Hepatocyte (in vitro differentiated cells): ENCODE measurements at places on chromosomes 1 and 21. TPM values are rescaled to one million over a fixed set of nuclear protein-coding genes. Genes with fewer than 3 reads are reported as not detected.

The CFAP107 gene
- polyA plus RNA-seq = not detected in 2 replicates

The ASCL5 gene
- polyA plus RNA-seq = not detected in 2 replicates

The LCE2A gene
- polyA plus RNA-seq = not detected in 2 replicates

The DPM3 gene
- polyA plus RNA-seq = 84.1 and 96.3 TPM in 2 replicates

The MPZ gene
- 0.21 TPM in 1 of 2 replicates, not detected in the other for polyA plus RNA-seq

The OR10X1 gene
- not detected in 2 replicates for polyA plus RNA-seq

DNA sequence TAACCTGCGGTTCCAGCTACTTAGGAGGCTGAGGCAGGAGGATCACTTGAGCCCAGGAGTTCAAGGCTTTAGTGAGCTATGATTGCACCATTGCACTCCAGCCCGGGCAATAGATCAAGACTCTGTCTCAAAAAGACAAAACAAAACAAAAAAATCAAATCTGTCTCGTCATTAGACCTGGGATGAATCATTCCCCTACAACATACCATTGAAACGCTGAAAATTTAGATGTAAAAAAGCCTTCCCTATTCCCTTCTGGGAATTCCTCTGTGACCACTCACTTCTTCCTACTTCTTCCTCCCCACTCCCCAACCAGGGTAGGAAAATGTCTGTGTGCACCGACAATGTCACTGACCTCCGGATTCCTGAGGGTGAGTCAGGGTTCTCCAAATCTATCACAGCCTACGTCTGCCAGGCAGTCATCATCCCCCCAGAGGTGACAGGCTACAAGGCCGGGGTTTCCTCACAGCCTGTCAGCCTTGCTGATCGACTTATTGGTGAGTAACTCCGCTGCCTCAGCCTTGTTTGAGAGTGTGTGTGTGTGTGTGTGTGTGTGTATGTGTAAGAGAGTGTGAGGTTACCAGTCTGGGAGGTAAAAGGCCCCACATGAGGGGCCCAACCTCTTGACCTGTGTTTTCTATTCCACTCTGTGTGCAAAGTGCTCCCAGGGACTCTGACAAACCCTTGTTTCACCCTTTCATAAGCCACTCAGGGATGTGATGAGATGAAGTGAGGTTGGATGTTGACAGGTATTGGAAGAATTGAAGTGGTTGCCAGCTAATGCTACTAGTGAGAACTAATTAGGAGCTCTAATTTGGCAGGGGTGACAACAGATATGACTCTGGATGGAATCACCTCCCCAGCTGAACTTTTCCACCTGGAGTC is 16.3 kb upstream of the SARS1 start:
- H3K27ac ChIP-seq = peak overlapping the region; percentile 33
- H3K36me3 ChIP-seq = no peaks in the 10 kb centered on the region
- no peak overlapping the region for H3K4me3 ChIP-seq

- DNase-seq = no peak
- H3K27me3 ChIP-seq = no peaks in the 10 kb centered on the region
- no peaks in the 10 kb centered on the region for H3K36me3 ChIP-seq
- no peak overlapping the region for H3K4me3 ChIP-seq
Observed at GRCh38 chr1:46171871-46172270, 3.0 kb upstream of the TSPAN1 start.

DNA sequence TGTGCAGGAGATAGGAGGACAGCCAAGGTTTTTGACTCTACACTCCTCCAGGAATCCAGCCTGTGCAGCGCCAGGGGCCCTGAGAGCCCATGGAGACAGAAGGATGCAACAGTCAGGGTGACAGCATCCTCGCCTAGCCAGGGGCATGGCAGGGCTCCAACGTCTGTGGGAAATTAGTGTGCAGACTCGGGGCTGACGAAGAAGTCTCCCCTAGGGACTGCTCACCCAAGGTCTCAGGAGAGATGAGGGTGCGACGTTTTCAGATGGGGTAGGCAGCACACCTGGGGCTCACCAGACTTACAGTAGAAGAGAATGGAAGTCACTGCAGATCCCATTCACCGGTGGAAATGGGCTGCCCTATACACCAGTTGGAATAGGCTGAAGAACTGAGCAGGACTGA is 241.7 kb downstream of the SETD4 start:
- no peak overlapping the region for H3K27ac ChIP-seq
- H3K36me3 ChIP-seq = no peaks in the 10 kb centered on the region
- no peaks in the 10 kb centered on the region for H3K4me1 ChIP-seq
- H3K27me3 ChIP-seq = no peaks in the 10 kb centered on the region
- no peak overlapping the region for H3K4me3 ChIP-seq

- H3K27me3 ChIP-seq = no peaks in the 10 kb centered on the region
Observed at GRCh38 chr1:27522432-27523336, 32.7 kb upstream of the WASF2 start.

DNA sequence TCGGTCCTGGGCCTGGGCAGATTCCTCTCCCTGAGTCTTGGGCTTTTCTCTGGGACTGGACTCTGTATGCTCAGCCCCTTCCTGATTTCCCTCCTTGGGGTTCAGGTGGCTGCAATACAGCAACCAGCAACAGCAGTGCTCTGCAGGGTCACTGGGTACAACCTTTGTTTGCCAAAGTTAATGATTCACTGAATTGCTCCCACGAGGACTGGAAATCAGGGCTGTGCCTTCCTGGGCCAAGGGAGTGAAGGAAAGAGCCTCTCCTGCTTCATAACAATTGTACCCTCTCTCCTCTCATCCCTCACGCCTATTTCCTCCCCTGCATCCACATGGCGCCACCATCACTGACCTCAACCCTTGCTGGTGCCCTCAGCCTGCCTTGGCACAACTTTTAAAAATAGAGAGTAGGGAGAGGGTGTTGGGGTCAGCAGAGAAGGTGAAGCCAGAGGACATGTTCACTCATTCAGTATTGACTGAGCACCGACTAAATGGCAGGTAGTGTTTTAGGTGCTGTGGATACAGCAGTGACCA is 52.8 kb upstream of the GOLT1A start:
- H3K4me3 ChIP-seq = no peak overlapping the region
- peak overlapping the region; percentile 82 for H3K27ac ChIP-seq
- peaks cover 27% of the 10 kb centered on the region for H3K4me1 ChIP-seq
- no peaks in the 10 kb centered on the region for H3K27me3 ChIP-seq
- DNase-seq = peak; percentile 76

- H3K36me3 ChIP-seq = no peaks in the 10 kb centered on the region
- H3K4me1 ChIP-seq = no peaks in the 10 kb centered on the region
- no peak overlapping the region for H3K27ac ChIP-seq
- no peak overlapping the region for H3K4me3 ChIP-seq
- no peaks in the 10 kb centered on the region for H3K27me3 ChIP-seq
- DNase-seq = no peak
Observed at GRCh38 chr1:42290130-42290529, 44.9 kb downstream of the FOXJ3 start.

- H3K27me3 ChIP-seq = no peaks in the 10 kb centered on the region
- no peaks in the 10 kb centered on the region for H3K36me3 ChIP-seq
- DNase-seq = no peak
- H3K4me1 ChIP-seq = no peaks in the 10 kb centered on the region
- H3K27ac ChIP-seq = no peak overlapping the region
- H3K4me3 ChIP-seq = no peak overlapping the region
Observed at GRCh38 chr1:236201786-236202185, 59.4 kb downstream of the GPR137B start.

DNA sequence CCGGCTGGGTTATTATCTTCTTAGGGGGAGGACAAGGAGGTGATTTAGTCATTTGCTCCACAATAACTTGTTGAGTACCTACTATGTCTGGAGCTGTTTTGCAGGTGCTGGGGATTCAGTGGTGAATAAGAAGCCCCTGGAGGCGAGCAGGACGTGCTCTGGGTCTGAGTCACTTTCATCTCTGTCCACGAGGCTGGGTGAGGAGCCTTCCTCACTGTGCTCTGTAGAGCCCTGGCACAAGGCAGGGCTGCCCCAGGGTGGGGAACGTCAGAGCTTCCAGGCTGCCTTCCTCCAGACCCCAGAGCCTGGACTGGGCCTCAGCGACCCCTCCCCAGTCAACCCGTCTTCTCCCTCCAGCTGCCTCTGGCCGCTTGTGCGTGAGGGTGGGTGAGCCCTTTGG is 2.5 kb upstream of the PADI6 start:
- no peak for DNase-seq
- no peak overlapping the region for H3K4me3 ChIP-seq
- no peaks in the 10 kb centered on the region for H3K27me3 ChIP-seq

DNA sequence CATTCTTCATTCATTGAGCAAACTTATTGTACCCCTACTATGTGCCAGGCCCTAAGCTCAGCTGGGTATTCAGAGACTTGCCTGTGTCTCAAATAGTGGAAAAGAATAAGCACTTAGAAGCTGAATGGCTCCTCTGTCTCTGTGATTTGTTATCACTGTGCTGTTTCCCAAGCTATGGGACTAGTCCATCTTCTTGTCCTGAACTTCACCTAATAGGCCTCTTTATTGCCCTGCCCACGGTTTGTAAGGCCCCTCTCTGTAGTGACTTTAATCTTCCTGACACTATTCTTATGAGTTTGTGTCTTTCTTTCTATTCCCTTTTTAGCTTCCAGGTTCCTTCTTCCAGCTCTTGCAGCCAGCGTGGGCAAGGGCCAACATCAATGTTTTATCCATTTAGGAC is 85.4 kb upstream of the LPGAT1 start:
- H3K4me3 ChIP-seq = no peak overlapping the region
- H3K27ac ChIP-seq = peak overlapping the region; percentile 87
- no peaks in the 10 kb centered on the region for H3K36me3 ChIP-seq
- no peaks in the 10 kb centered on the region for H3K27me3 ChIP-seq

DNA sequence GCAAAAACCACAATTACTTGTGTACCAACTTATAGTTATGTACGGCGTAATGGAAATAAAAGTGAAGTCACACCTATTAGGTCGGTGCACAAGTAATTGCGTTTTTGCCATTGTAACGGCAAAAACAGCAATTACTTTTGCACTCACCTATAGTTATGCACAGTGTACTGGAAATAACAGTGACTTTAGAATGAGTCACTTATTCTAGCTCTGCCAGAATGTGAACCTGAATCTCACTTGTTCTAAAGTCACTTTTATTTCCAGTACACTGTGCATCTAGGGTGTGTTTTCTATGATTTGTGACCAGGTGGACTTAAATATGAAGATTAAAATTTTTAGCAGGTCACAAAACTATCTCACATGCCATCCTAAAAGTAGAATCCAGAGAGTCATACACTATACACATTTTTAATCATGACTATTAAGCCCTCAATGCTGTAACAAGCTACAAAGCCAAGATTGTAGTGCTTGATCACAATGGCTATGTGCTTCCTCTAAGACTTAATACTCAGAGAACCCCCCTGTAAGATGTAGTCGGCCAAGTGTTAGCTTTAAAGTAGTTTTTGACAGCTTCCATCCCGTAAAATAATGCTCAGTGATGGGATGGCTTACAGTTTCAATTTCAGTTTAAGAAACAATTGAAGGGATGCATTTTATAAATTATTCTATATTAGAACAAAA is 218.8 kb downstream of the NEGR1 start:
- no peaks in the 10 kb centered on the region for H3K27me3 ChIP-seq
- H3K4me3 ChIP-seq = no peak overlapping the region
- no peak overlapping the region for H3K27ac ChIP-seq
- H3K36me3 ChIP-seq = no peaks in the 10 kb centered on the region
